Common myeloid progenitor, CD34-positive (primary cell): ENCODE measurements at places on chromosomes 3 and 15.

GRCh38 chr3:11640009-11640673 lies 3.6 kb downstream of the VGLL4 start:
- peak; percentile 10 for DNase-seq

GRCh38 chr15:39125904-39126303 lies 455.0 kb upstream of the THBS1 start:
- peak; percentile 60 for DNase-seq

GRCh38 chr3:151283907-151284461 lies 5.6 kb upstream of the P2RY14 start:
- DNase-seq = peak; percentile 41

- DNase-seq = peak; percentile 40
Observed at GRCh38 chr3:185728630-185729336, 96.1 kb downstream of the IGF2BP2 start.

GRCh38 chr15:36579792-36580431 lies 486 bp downstream of the CDIN1 start:
- peak; percentile 51 for DNase-seq

GRCh38 chr3:194399874-194400411 lies 877 bp upstream of the GP5 start:
- DNase-seq = peak; percentile 28
